ENCODE measurements at places on chromosomes 5 and 9.

DNA sequence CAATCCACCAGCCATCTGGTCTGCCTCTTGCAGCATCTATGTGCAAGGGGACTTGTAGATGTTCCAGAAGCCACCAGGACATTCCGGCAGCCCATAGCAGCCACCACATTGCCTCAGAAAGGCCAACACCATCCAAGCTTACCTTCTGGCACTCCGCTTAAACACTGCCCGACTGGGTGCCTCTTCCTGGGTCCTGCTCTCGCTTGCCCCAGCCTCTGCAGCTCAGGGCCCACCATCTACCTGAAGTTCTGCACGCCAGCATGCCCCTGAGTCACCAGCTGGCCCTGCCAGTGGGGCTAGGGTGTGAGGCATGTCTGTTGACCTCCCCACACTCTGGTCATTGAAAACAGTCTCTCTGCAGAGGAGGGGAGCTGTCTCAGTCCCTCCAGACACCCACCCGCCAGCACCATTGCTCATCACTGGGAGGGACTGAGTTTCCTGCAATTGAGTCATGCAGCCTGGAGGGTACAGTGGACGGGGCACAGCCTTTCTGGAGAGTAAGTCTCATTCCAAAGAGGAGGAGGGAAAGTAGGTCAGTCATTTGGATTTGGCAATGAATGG is 16.9 kb upstream of the COL5A1 start:
- DNase-seq: no peak

DNA sequence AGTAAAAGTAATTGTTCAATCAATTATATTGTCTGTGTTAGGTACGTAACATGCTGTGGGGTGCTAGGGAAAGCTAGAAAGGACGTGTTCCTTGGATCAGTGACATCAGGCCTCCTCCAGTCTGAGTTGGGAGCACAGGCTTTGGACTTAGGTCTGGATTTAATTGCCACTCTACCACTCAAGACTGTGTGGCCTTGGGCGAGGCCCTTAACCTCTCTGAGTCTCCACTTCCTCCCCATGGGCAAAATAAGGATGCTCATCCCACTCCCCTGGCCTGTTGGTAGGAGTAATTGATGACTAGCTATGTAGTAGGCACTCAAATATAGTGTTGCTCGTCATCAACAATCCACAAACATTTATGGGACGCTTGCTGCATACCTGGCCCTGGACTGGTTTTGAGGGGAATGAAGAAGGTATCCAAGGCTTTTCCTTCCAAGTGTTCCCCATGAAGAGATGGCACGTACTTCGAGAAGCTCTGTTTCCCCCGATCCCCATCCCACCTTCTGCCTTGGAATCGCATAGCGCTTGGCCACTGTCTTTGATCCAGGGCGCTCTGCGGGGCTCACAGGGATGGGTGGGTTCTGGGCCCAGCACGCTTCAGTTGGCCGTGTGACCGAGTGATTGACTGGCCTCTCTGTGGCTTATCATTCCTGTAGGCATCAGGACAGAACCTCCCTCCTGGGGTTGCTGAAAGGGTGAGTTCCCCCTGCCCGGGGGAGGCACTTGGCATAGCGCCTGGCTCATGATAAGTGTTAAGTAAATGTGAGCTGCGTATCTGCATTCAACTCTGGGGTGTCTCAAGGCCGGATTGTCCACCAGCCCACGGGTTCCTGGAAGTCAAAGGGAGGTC is 8.1 kb downstream of the FGF18 start:
- DNase-seq: no peak

GRCh38 chr9:28832168-28832770 is 1259.0 kb upstream of the C9orf72 start:
- DNase-seq: no peak

DNA sequence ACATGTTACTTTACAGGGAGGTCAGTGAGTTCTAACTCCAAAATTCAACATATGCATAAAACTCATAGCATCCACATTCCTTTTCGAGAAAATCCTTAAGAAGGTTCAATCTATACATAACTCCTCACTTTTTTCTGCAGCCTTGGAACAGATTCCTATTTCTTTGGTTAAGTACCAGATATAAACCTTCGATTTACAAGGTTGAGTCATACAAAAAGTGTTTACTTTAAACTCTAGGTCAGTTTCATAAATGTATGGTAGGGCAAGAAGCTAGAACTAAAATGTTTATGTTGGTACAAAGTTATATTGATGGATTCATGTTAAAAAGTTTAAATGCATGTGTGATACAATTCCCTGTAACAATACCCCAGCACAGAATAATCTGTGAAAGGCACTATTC is 19.4 kb downstream of the CDKN2AIPNL start:
- DNase-seq: no peak

- DNase-seq: no peak
These were observed 116.1 kb downstream of the DCP2 start for GRCh38 chr5:113092683-113093082.

DNA sequence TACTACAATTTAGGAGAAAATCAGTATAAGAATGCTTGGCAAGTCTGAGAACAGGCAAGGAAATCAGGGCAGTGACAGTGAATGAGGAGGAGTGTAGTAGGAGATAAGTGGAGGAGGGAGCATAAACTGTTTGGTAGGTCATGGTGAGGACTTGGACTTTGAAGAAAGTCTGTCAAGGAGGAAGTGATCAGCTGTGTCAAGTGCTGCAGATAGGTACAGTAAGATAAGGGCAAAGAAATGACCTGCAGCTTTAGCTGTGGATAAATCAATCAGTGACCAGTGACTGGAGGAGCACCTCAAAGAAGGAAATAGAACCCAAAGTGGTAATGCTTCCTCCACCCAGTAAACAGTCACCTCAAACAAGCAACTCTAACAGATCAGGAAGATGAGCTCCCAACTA is 106.3 kb downstream of the RAPGEF6 start:
- no peak for DNase-seq

- DNase-seq: peak; percentile 89
These were observed 186.9 kb downstream of the RGS3 start for GRCh38 chr9:113650207-113651131.

DNA sequence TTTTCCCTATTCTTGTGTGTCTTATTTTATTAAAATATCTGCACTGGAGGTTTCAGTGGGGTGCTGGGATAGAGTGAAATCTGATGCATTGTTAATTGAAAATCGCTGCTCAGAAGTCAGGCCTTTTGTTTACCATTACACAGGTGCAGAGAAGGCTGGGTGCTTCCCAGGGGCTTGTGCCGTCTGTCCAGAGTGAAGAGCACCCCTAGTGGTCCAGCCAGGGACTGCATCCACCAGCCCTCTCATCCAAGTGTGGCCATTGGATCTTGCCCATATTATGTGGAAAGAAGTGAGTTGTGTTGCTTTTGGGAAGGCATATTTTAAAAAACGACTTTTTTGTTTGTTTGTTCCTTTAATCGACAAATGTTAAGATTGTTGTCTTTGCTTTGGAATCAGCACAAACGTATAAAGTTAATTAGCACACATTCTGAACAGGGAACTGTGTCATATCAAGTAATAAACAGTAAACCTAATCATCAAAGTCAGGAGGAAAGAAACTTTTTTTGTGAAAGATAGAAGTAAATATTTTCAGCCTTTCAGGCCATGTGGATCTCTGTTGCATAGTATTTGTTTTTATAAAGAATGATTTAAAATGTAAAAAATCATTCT is 315.6 kb downstream of the MTRR start:
- peak; percentile 33 for DNase-seq

- no peak for DNase-seq
These were observed 74.2 kb downstream of the OXCT1 start for GRCh38 chr5:41796061-41796460.

DNA sequence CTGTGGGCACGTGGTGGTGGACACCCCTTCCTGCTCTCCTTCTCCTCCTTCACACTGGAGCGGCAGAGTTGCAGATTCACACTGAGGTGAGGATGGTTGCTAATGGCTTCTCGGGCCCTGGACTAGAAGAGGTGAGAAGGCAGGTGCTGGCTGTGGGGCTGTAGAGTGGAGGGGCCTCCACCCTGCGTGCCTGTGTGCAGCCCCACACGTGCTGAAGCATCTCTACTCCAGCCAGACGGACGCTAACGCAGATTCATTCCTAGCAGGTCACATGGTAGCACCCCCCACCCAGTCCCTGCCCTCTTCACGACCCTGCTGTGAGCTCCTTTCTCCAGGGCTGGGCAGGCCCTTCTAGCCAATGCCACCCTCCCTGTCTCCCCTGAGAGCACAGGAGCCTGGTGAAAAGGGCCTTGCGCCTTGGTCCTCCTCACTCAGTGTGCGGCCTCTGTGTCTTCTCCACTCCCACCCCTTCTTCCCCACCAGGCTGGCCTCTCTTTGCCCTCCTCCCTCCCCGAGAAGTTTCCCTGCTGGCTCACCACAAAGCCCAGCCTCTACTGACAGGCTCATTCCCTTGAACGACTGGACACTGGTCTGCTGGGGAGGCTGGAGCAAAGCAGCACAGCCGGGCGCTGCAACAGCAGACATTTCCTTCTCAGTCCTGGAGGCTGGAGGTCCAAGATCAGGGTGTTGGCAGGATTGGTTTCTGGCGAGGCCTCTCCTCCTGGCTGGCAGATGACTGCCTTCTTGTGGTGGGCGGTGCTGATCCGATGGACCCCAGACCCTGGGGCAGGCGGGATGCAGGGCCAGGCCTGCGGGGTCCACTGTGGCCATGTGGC is 14.2 kb downstream of the CACNA1B start:
- DNase-seq: no peak

DNA sequence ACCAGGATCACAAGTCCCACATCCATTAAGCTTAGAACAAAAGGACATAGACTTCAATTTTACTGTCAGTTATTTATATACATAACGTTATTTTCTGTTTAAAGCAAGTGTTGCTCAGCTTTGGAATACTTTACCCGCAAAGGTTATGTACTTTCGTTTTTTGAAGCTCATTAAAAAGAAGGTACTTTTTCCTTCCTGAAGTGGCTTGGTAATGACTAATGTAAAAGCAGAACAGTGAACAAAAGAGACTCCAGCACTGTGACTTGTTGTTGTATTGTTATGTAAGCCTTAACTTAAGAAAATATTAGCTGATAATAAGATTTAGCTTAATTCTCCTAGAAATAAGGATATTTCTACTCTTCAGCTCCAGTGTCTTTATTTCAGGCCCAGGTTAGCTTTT is 97.3 kb upstream of the SLCO6A1 start:
- DNase-seq: no peak

DNA sequence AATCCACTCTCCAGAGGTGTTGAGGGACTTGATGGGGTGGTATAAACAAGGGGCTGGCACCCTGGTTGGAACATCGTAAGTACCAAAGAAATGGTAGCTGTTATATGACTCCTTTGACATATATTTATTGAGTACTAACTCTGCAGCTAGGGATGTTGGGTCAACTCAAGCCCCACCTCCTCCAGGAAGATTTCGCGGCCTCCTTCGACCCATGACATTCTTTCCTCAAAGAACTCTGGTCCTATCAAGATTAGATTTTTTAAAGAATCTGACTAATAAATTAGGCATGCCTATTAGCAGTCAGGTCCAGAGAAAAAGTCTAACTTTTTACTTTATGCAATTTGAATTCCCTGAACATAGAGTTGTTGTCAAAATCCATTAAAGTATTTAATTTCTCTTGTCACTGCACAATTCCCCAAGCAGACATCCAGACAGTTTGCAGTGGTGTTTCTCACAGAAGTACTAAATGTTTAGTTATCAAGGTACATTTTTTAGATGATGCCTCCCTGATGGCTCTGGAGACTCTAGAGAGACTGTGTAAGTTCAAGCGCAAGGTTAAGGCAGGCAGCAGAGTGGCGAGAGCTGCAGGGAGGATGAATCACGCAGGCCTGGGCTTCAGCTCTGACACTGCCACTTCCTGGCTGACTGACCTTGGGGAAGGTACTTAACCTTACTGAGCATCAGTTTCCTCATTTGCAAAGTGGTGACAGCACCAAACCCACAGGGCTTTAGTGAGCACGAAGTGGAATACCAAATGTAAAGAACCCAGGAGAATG is 209.6 kb downstream of the TTLL11 start:
- DNase-seq: no peak

- no peak for DNase-seq
These were observed 160.9 kb upstream of the PIK3R1 start for GRCh38 chr5:68054638-68055037.

DNA sequence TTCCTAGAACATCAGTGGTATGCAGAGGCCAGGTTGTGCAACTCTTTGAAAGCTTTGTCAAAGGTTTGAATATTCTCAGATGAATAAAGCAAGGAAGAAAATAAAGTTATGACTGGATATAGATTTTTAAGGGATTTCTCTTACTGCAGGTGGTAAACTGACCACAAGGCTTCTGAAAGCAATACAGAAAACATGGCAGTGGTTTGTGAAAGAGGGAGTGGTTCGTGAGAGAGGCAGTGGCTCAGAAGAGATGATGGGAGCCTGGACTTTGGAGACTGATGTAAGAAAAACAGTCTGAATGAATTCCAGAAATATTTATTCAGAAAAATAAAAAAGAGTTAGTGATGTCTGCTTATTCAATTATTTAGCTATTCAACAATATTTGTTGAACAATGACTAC is 380.4 kb upstream of the CTNND2 start:
- DNase-seq: no peak

GRCh38 chr9:2209400-2209799 is 194.3 kb downstream of the SMARCA2 start:
- DNase-seq: no peak

GRCh38 chr9:34898846-34899245 is 59.2 kb upstream of the PHF24 start:
- DNase-seq: no peak

- no peak for DNase-seq
These were observed 442.0 kb downstream of the DMRT2 start for GRCh38 chr9:1492156-1492555.

DNA sequence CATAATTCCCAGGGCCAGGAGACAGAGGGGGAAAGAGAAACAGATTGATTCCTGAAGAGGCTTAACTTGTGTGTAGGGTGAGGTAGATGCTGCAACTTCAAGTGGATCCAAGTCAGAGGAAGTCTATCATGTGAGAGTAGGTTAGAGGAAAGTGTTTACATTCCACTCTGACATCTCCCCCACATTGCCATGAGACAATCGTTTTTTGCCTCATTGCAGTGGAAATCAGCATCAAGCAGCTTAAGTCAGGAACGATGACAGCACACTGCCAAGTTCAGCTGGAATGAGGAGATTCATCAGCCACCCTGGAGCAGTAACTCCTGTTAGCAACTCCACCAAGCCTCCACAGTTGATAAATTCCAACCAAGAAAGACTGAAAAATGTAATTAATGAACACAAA is 689.7 kb upstream of the MEF2C start:
- DNase-seq: no peak

GRCh38 chr5:77960305-77960704 is 184.2 kb upstream of the TBCA start:
- DNase-seq: no peak
